Bone marrow (tissue), 2 donors: ENCODE measurements at places on chromosomes 1 and 21.
A peak's percentile ranks its signal among the peaks of the same experiment; 100 is the strongest.

DNA sequence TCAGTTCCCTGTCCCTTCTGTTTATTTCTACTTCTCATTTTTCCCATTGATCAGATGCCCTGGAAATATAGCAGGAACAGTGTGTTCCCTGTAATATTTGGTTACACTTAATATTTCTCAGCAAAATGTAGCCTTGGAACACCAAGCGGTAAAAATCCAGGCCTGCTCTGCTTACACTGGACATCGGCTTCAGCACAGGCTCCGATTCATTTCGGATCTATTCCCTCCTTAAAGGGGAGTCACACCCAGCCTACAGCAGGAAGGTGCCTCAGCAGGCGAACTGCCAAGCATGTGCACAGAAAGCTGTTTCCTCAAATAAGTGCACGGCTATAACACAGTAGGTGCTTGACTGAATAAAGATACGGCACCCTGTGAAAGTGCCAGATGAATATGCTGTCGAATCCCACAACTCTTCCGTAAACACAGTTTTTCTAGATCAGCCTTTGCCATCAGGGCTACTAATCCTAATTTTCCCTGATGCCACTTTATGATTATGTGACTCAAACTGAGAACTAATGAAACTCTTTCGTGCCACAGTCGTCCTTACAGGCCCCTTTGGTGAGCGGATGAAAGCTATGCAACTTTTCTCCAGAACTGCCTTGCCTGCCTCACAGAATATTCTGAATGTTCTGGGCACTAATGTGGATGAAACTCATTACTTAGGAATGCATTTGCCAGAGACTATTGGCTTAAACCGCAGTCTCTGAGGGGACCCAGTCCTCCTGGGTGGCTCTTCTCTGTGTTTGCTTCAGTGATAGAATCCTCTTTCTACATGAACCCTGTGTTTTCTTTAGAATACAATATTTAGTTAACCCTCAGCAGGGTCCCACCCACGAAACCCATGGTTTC, 275.5 kb upstream of the RUNX1 start:
- DNase-seq, result no peak

DNA sequence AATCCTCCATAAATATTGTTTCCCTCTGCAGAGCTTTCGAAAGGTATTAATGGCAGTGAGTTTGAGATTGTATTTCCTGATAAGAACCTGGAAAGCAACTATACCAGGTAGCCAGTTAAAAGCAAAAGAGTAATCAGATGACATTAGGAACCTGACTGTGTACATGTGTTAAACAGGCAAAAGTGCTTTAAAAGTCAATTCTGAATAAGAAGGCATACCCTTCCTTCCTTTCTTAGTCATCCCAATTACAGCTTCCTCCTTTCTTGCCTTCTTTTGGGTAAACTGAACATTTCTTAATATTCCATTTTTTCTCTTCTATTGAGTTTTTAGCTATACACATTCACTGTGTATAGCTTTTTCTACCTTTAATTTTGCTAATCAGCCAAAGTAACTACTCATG, 144.7 kb downstream of the ZNF281 start:
- no peak for DNase-seq

- no peak for DNase-seq
Observed at GRCh38 chr1:24228311-24228710, 41.2 kb upstream of the IFNLR1 start.

- no peak for DNase-seq
Observed at GRCh38 chr1:201374364-201374763, 3.1 kb downstream of the TNNT2 start.

GRCh38 chr1:218671573-218671972, 326.4 kb downstream of the TGFB2 start:
- DNase-seq, result no peak

- DNase-seq, result no peak
Observed at GRCh38 chr1:202323731-202324130, 18.0 kb downstream of the UBE2T start.

DNA sequence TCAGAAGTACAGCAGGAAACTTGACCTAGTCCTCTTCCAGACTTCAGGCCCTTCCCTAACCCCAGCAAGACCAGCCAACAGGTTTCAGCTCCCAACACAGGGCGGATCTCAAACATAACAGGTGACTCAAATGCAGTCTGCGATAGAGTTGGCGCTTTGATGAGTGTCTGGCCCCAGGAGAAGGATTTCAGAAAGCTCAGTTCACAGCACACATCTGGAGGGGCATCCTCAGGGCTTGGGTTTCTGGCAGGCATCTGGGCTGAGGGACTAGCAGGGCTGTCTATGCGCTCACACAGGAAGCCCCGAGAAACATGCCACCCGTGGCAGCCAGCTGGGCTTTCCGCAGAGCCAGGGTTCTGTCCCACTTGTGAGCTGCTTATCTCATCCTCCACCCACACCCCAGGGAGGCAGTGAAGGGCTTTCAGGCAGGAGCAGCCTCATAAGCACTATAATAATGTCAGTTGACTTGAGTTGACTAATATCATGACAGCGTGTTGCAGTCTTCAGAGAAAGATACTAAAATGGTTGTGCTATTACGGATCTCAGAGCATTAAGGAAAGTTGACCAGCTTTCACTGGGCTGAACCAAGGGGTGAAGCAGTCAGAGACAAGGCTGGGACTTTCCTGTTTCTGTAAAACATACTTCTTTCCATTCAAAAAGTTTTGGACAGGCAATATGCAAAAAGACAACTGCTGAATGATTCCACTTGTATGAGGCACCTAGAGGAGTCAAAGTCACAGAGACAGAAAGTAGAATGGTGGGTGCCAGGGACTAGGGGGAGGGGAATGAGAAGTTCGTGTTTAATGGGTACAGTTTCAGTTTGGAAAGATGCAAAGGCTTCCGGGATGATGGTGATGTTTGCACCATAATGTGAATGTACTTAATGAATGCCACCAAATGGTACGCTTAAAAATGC, 233.0 kb upstream of the IRF2BP2 start:
- DNase-seq, result no peak

DNA sequence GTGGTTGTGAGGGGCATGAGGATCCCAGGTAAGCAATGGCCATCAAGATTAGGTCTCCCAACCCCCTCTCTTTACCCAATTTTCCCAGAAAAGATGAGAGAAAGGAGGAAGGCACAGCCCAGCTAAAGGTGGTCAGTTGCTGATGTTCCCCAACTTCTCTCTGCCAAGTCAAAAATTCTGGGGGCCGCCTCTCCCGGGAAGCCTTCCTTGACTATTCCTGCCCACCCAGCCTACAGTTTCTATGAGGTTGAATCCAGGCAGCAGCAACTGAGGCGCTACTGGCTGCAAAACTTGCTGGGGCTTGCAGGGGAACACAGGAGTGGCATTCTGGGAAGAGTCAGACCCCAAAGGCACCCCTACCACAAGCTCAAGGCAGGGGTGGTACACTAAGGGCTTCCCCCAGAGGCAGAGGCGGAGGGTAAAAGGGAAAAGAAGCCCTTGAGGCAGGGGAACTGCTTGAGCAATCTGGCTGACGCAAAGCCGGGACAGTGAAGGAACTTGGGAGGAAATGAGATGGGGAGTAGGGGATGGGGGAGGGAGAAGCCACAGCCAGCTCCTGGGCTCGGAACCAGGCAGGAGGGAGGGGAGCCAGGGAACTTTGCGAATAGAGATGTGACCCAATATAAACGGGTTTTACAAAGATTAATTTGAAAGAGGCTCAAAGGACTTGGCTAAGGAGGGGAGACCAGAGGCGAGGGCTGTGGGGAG, 31.2 kb downstream of the SDC3 start:
- peak; percentile 13 for DNase-seq

GRCh38 chr1:245179706-245180105, 24.9 kb downstream of the KIF26B start:
- no peak for DNase-seq

- DNase-seq, result no peak
Observed at GRCh38 chr1:44660176-44660575, 14.1 kb downstream of the TMEM53 start.

DNA sequence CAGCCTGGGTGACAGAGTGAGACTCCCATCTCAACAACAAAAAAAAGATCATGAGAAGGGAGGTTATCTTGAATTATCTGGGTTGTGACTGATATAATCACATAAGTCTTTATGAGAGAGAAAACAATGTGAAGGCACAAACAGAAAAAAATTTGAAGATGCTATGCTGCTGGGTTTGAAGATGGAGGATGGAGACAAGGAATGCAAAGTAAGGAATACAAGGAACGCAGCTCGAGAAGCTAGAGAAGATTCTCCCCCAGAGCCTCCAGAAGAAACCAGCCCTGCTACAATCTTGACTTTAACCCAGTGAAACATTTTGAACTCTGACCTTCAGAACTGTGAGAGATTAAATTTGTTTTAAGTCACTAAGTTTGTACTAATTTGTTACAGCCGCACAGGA, 15.1 kb downstream of the EVI5 start:
- no peak for DNase-seq

GRCh38 chr21:16879479-16879878, 633.4 kb upstream of the CXADR start:
- DNase-seq, result no peak

GRCh38 chr1:178341261-178341956, 155.4 kb downstream of the CLEC20A start:
- no peak for DNase-seq

GRCh38 chr1:237258871-237259270, 216.9 kb downstream of the RYR2 start:
- DNase-seq, result no peak

DNA sequence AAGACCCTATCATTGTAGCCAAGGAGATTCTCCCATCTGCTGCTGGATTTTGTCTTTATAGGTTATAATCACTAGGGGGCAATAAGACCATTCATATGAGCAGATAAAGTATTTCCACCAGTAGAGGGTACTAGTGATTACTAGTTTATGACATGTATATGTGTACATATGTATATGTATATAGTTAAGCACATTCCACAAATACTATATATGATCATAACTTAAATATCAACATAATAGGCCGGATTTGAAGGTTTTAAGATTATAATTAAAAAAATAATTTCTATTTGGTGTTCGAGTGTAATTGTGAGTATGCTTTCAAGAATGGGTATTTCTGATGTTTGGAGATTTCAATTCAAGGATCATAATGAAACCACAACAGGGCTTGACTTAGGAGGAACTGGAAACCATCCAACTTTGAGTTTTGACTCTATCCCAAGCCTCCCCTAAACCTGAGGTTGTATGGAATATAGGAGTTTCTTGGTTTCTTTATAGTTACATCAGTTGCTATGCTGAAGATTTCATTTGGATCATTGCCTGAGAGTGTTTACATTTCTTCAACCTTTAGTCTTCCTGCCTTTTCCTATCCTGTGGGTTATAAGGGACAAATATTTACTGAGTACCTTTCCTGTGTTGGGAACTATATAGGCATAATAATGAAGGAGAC, 16.9 kb downstream of the TCEANC2 start:
- no peak for DNase-seq

DNA sequence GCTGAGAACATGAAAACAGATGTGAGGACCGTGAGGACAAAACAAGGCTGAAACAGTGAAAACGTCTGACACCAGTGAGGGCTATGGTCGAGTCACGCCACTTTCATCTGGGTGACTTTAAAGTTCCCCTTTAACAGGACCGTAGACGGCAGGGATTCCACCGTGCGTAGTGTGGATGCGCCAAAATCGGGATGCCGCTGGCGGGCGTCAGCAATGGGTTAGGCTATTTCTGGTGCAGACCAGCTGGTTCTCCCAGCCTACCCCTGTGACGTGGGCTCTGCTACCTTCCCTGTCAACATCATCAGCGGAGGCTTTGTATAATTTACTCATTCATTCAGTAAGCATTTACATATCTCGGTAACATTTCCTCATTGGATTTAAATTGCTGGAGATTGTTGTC, 246.6 kb upstream of the AJAP1 start:
- no peak for DNase-seq

- DNase-seq, result no peak
Observed at GRCh38 chr21:33748903-33749302, 106.6 kb downstream of the ITSN1 start.

DNA sequence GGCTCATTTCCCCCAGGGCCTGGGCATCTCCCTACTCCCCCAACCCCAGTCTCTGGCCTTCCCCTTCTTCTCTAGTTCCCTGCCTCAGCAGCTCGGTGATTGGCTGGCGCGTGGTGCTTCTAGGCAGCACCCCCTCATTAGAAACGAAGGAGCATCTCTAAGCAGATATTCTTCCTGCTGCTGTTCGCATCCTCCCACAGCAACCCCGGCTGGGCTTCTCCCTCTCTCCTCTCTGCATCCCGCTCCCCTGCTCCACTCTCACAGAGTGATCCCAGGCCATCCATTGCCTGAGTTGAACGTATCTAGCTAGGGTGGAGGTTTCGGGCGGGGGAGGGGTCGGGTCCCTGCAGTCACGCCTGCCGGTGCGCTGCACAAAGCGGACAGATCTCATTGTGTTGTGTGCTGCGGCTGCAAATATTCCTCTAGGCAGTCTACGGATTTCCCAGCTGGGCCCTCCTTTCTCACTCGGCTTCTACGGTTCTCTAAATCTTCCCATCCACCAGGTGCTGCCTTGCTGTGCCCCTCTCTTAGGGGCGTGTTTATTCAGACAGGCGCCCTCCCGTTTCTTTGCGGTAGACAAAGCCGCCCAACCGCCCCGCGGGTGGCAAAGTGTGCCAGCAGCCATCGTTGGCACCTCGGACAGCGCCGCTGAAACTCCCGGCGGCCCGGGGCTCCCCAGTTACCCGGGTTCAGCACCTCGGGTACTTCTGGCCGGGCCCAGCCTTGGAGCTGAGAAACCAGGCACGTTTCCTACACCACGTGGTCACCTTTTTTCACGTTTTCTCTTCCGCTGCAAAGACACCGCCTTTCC, 2.2 kb downstream of the CACNA1E start:
- no peak for DNase-seq

- no peak for DNase-seq
Observed at GRCh38 chr1:47585141-47585902, 147.5 kb downstream of the FOXD2 start.

DNA sequence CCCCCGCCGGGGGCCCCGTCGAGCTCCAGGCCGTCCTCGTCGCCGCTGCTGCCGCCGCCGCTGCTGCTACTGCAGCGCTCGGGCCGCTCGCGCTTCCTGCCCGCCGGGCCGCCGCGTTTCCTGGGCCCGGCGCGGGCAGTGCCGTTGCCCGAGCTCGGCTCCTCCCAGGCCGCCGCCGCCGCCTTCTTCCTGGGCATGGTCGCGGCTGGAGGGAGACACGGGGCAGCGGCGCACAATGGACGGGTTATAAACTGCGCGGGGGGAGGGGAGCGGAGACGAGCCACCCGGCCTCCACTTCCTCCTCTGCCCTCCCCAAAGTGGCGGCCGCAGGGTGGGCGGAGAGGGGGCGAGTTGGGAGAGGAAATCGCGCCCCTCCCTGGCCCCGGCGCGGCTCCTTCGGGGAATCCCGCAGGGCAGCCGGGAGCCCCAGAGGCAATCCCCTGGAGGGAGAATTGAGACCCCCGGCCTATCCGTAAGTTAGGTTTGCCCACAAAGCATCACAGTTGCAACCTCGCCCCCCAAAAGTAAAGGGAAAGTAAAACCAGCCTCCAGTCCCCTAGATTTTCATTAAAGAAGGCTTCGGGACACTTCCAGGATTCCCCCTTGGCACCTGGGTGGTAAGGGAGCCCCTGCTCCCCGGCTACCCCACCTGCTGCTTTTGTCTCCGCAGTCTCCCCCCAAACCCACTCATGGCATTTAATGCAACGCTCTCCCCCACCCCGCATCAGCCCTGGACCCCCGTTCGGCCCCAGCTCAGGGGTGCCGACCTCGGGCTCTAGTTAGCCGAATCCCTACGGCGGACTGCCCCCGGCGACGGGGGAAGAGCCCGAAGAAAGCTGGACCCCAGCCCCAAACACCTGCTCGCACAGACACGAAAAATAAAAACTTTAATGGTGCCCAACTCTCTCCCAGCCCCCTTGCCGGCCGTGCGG, 893 bp downstream of the RCC2 start:
- peak; percentile 71 for DNase-seq

- DNase-seq, result no peak
Observed at GRCh38 chr1:233112186-233113008, 162.0 kb downstream of the NTPCR start.

GRCh38 chr1:32948905-32949304, 15.7 kb downstream of the RNF19B start:
- DNase-seq, result no peak
